COLO829 (cell line): ENCODE measurements at places on chromosomes 4 and X.

DNA sequence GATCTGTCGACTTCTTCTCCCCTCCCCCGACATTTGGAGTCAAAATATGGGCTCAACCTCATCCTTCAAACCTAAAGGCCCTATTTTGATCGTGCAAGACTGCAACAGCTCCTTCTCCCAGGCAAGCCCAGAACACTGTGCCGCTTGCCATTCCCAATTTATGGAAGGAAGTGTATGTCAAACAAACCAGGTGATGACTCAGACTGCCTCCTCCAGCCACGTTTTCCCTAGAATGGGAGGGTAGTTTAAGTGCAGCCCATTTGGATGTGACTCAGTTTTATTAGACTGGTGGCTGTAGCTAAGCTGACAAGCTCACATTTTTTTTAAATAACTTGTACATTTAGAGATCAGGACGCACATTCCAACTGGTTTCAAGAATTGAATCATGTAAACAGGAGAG, 570.4 kb upstream of the DIPK2B start:
- peak; percentile 71 for DNase-seq

- no peak for DNase-seq
Observed at GRCh38 chr4:36198068-36198808, 46.1 kb downstream of the ARAP2 start.

DNA sequence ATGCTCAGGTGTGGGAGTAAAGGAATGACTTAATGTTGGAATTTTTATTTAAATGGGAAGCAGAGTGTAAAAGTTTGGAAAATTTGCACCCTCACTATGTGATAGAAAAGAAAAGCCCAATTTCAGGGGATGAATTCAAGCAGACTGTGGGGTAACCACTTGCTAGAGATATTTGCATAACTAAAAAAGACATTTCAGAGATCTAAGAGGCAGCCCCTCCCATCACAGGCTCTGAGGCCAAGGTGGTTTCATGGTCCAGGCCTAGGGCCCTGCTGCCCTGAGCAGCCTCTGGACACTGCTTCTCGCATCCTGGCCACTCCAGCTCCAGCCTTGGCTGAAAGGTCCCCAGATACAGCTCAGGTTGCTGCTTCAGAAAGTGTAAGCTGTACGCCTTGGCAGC, 5.9 kb upstream of the XPNPEP2 start:
- DNase-seq: no peak

- DNase-seq: no peak
Observed at GRCh38 chrX:149161435-149162088, 343.5 kb downstream of the IDS start.

DNA sequence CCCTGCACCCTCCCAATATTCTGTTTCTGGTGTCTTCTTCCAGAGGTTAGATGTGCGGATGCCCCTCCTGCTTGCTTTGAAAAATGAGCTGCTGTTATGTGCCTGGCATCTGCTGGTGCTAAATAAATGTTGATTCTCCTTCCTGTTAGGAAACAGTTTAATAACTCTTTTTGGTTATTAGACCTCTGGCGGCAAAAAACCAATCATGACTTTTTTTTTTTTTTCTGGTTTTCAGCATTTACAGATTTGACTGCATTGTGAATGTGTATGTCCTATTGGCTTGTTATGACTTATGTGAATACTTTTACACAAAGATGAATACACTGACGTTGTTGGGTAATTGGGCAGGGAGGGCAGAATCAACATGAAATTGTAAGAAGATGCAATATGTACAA, 13.6 kb upstream of the TMEM156 start:
- no peak for DNase-seq

DNA sequence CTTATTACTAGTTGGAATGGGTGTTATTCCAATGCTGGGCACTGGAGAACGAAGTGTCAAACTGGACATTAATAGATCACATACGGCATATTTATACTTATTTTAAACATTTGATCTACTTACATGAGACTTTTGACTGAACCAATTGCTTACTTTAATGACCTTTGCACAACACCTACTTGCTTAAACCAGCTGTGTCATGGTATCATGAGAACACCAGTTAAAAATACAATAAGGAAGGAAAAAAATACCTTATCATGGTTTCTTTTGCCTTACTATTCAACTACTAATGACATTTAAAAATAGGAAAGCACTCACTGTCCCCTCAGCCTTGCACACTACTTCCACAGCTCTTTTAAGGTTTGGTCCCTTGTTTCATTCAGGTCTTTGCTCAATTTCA, 146.9 kb downstream of the FAM13A start:
- DNase-seq: no peak

DNA sequence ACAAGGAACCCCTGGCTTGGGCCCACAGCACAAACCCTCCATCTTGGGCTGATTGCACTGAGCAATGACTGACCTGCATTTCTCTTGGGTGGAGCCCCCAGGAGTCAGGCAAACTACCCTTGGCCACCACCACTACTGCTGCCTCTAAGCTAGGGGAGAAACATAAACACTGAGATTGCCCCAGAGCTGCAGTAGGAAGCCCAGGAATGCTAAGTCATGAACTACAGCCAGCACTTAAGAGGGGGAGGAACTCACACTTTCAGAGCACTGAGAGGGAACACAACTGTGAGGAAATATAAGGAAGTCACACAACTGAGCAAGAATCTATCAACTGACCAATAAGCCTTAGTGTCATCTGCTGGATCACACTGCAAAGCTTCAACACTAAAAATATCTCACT, 111.6 kb upstream of the PPP3CA start:
- DNase-seq: no peak

DNA sequence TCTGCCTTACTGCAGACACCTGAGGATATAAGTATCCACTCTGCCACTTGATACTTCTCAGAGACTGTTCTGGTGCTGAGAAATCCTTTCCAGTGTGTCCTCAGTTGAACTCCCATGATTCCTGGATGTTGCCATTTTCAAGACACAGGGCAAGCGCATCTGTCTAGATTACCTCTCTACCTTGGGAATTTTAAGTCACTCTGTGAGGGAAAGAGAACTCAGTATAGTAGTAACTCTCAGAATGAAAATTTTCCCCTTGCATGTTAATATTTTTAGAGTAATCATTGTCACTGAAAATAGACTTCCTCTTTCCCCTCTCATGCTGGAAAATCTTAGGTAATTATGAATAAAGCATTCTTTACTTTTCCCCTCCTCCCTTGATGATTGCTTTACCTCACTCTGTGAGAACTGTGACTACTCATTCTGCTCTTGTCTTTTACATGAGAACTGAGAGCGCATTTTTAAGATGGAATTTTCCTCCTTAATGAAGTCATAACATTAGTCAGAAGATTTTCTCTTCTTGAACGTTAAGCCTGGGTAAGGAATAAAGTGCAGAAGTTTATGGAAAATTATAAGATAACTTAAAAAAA, 45.0 kb downstream of the TET2 start:
- peak; percentile 42 for DNase-seq

DNA sequence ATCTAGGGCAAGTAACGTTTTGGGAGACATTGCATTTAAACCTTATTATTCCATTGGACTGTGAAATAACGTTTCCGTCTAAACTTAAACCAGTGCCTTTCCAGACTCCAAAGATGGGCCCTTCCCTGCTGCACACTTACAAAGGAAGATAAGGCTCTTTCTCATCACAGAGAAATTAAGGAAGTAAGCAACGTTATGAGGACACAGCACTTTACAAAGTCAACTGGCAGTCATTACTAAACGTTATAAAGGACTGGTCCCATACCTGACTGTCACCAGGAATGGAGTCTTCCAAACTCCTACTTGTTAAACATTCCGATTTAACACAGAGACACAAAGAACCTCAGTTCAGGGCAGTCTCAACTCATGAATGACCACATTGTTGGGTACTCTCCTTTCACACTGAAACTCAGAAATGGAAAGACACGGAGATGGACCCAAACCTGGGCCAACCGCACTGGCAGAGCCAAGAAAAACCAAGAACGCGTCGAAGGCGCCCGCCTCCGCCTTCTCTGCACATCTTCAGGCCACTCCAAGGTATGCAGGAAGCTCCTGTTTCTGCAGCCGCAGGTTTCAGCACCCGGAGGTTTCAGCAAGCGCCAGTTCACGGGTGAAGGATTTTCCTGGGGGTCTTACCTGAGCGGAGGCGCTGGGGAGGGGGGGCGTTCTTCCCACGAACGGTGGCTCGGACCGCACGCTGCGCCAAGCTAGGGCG, 670 bp downstream of the PAPSS1 start:
- DNase-seq: peak; percentile 91

GRCh38 chr4:122639181-122639580, 18.3 kb upstream of the IL21 start:
- peak; percentile 59 for DNase-seq

- no peak for DNase-seq
Observed at GRCh38 chrX:20011608-20012007, 20.7 kb upstream of the BCLAF3 start.

- DNase-seq: no peak
Observed at GRCh38 chr4:172698256-172698655, 470.4 kb upstream of the GALNT7 start.

GRCh38 chr4:87543835-87544461, 14.8 kb upstream of the SPARCL1 start:
- DNase-seq: peak; percentile 83

DNA sequence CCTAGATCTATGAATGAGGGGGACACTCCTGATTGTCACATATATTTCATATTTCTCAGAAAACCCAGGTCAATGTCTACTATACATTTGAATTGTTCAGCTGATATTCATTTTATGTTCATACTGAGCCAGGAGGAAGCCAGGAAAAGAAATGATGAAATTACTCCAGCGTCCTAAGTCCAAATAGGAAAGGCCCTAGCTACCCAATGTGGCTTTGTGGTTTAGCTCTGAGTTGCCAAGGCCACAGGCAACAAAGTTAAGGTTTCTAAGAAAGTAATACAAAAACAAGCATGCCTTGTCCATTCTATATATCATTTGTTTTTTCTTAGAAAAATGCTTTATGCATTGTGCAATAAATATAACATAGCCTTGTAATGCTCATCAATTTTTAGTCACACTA, 4.5 kb upstream of the CSN2 start:
- DNase-seq: no peak

GRCh38 chr4:127124919-127125318, 507.8 kb upstream of the INTU start:
- DNase-seq: no peak

- peak; percentile 31 for DNase-seq
Observed at GRCh38 chr4:69689599-69689998, 36.6 kb upstream of the UGT2A1 start.

- DNase-seq: no peak
Observed at GRCh38 chr4:137263206-137263605, 269.1 kb downstream of the PCDH18 start.

DNA sequence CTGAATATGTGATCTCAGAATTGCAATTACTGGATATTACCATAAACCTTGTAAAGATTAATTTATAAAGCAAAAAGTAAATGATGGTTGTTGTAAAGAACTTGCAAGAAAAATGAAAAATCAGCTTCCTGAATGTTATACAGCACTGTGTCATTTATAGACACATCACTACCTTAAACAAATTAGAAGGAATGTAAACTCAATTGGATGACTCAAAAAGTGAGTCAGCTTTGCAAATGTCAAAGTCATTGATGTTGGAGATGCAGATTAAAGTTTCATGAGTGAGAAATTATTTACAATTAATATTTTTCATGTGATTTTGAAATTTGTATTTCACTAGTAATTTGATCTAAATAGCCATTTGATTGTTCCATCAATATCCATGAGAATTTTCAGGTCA, 193.2 kb downstream of the RAPGEF2 start:
- peak; percentile 66 for DNase-seq

- DNase-seq: no peak
Observed at GRCh38 chr4:111499291-111499690, 646.0 kb upstream of the FAM241A start.

DNA sequence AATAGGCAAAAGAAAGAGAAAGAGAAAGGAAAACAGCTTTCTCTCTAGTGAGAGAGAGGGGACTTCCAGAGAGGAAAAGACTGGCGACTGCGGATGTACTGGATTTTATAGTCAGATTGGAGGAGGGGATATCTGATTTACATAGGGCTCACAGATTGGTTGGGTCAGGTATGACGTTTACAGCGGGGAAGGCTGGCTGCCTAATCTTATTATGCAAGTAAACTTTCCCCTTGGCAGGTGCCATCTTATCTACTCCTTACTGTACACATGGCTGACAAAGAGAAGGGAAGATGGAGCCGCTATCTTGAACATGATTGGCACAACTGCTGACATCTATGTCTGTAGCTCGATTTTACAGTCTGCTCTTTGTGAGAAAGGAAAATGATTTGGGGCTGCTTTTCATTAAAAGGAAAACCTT, 25.4 kb downstream of the RBPJ start:
- no peak for DNase-seq

DNA sequence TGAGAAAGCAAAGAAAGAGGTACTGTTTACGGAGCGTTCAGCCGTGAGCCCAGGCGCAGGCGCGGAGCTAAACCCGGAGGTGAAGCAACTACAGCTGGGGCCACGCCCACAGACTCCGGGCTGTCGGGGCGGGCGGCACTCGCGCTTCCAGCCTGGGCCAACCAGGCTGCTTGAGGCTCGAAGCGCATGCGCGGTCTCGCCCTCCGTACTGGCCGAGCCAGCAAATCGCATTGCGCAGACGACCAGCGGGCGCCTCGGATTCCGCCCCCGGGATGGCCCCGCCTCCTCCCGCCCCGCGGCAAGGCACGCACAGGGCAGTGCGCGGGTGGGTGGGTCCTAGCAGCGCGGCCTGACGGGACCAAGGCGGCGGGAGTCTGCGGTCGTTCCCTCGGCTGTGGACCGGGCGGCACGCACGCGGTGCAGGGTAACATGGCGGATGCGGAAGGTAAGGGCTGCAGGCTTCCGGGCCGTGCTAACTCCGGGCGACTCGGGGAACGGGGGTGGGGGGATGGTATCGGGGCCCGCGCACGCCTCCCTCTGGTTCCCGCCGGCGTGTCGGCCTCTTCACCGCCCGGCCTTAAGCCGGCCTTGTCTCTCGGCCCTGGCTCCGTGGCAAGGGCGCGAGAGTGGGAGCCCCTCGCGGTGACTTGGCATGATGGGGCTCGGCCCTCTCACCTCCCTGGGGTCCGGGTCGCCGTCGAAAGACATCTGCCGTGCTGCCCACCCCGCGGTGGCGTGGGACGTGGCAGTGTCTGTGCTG, at the start of gene DKC1:
TSS of gene DKC1 (plus strand) at position 328 of the 760 bp plus-strand sequence. CDS start at position 430, 102 bp downstream.
- peak; percentile 94 for DNase-seq

DNA sequence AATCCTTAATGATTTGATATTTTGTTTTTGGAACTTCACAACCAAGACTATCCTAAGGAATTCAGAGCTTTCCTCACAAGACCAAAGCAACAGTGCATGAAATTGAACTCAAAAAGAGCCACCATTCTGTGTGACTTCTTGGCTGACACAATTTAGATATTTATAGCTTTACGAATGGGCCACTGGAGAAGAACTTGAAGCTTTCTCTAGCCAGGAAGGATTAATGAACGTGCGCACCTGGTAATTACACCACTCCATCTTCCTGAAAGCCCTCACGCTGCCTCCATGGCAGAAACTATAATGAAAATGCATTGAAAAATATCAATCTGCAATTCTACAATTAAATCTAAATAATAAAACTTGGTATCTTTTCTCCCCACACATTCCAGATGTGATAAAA, 1057.8 kb downstream of the DMD start:
- DNase-seq: no peak

- DNase-seq: peak; percentile 47
Observed at GRCh38 chr4:128812442-128813235, 3.1 kb downstream of the JADE1 start.
